Fibroblast of lung (primary cell): ENCODE measurements at places on chromosomes 5 and 9. TPM values are rescaled to one million over a fixed set of nuclear protein-coding genes. Genes with fewer than 3 reads are reported as not detected.

GRCh38 chr5:1011226-1011631, 2.6 kb downstream of the NKD2 start:
- no peak overlapping the region for H3K4me3 ChIP-seq
- H3K27ac ChIP-seq: no peak overlapping the region
- no peaks in the 10 kb centered on the region for H3K4me1 ChIP-seq
- no peaks in the 10 kb centered on the region for H3K36me3 ChIP-seq
- H3K27me3 ChIP-seq: peaks cover 27% of the 10 kb centered on the region

The CEL gene
- under 0.01 and 0.33 TPM in 2 replicates for total RNA-seq

DNA sequence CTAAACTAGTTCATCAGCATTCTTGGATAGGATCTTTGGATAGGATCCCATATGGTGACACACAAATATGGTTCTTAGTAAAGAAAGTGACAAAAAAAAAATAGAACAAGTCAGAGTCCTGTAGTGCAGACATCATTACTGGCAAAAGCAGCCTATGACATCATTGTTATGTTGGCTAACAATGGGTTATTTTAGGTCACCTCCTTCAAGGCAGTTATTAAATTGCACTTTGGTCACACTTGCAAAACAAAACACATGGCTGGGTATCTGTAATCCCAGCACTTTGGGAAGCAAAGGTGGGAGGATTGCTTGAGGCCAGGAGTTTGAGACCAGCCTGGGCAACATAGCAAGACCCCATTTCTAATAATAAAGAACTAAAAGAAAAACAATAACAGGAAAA, 185.9 kb downstream of the KIAA0825 start:
- peak; percentile 90 for DNase-seq
- no peaks in the 10 kb centered on the region for H3K4me1 ChIP-seq
- H3K27ac ChIP-seq: no peak overlapping the region

The CCNI2 gene
- total RNA-seq: under 0.01 TPM in 1 of 2 replicates, not detected in the other

The LHX2 gene
- not detected in 2 replicates for total RNA-seq
